ENCODE measurements at places on chromosomes 7 and 10.

DNA sequence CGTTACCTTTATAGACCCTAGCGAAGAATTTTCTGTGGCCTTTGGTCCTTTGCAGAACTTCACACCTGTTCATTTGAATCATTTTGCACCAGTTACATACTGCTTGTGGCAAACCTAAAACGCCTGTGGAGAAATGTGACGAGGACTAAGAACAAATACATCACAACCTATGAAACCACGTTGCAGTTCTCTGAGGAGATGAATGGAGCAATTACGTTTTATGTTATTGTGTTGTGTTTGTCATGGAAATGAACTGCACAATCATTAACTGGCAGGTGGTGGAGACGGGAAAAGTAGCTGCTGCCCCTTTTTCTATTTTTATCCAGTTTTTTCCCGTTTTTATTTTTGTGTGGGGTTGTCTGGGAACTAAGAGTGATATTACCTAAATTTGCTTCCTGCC lies 505.5 kb downstream of the SDK1 start:
- no peak for DNase-seq

DNA sequence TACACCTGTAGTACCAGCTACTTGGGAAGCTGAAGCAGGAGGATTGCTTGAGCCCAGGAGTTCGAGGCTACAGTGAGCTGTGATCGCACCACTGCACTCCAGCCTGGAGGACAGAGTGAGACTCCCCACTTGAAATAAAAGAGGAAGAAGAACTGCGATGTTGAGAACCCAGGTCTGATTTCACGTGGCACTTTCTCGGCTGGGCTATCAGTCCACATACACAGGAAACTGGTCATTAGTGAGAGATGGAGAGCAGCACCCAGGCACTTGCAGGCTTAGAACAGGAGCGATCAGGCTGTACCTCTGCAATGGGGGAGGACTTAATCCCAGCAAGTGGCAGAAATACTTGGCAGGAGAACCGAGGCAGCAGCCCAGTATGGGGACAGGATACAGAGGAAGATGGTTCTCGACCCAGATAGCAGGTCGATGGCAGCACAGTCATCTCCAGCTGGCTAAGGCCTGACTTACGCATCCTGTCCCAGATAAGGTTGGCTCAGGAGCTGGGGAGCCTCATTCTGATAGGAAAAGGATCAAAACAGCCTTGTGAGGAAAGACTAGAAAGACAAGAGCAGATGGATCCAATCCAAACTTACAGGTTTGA lies 487.7 kb upstream of the AUTS2 start:
- DNase-seq = no peak

GRCh38 chr10:10589540-10590303 lies 427.9 kb upstream of the CELF2 start:
- peak; percentile 2 for DNase-seq

GRCh38 chr10:131843089-131843595 lies 57.7 kb upstream of the PPP2R2D start:
- DNase-seq = no peak

GRCh38 chr7:24703296-24703695 lies 54.0 kb downstream of the GSDME start:
- DNase-seq = no peak

DNA sequence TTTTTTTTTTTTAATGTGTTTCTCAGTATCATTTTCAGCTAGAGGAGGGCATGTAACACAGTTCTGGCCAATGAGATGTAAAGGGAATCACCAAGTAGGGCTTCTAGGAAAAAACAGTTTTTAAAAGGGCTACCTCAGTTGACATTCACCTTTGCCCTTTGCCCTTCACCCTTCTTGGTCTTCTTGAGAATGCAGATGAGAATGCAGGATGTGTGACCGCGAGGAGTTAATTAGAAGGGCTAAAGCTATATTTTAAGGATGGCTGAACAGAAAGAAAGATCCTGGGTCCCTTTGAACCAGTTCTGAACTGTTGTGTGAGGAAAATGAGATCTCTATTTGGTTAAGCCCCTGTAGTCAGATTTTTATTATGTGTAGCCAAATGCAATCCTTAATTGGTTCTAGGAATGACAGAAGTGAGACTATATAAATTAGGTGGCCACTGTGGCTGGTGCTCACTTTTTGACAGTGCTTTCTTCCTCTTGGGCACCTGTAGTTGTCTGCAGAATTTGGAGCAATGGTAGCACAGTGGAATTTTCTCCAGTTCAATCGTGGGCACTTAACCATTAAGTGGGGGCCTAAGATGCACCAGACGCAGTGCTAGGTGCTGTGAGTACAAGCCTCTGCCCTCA lies 21.1 kb upstream of the TOMM7 start:
- DNase-seq = no peak

- no peak for DNase-seq
Measured at GRCh38 chr10:122170802-122171201, 100.3 kb upstream of the BTBD16 start.

GRCh38 chr7:116610721-116611120 lies 61.3 kb upstream of the MET start:
- DNase-seq = no peak

- no peak for DNase-seq
Measured at GRCh38 chr7:134366481-134366880, 49.8 kb upstream of the SLC35B4 start.

- no peak for DNase-seq
Measured at GRCh38 chr10:132981173-132981555, 38.8 kb upstream of the CFAP46 start.

DNA sequence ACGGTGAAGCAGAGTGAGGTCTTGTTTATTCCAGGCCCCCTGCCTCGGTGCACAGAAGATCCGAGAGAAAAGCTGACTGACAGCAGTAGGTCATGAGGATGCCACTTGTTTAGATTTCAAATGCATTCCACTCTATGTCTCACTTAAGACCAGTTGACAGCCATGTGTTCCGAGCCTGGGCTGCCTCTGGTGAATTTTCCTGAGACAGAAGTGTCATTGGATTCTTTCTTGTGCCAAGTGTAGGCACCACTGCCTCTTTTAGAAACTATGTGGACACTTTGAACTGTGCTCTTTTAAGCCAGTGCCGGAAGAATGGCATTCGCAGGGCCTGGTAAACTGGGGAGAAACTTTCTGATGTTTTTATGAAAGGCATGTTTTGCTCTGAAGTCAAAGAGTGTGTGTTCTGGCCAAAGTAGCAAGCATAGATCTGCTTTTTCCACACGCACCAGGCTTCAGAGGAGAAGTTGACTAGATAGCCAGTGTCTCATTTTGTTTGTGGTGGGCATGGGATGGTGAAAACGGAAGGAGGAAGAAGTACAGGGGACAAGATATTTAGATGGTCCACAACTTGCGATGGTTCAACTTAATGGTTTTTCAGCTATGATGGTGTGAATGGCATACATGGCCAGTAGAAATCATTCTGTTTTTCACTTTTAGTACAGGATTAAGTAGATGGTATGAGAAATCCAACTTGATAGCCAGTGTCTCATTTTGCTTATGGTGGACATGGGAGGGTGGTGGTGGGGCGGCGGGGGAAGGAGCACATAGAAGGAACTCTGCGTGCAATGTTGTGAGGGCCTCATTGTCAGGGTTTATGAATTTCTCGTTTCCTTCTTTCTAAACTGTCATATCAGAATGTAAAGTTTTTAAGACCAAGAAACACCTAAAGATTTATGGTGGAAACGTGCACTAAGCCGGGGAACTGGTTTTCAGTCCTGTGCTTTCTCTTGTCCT lies 41.5 kb downstream of the CYP17A1 start:
- DNase-seq = no peak

DNA sequence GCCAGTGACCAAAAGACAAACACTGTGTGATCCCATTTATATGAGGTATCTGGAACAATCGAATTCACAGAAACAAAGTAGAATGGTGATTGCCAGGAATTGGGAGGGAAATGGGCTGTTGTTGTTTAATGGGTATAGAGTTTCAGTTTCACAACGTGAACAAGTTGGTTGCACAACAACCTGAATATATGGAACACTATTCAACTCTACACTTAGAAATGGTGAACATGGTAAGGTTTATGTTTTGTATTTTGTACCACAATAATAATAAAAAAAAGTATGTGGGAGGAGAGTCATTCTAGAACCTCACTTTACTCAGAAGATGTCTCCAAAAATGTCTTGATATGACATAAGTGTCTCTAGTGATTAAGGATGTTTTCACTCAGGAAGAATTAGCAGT lies 85.2 kb upstream of the SGCE start:
- no peak for DNase-seq

GRCh38 chr7:22633954-22634474 lies 93.0 kb upstream of the IL6 start:
- no peak for DNase-seq

DNA sequence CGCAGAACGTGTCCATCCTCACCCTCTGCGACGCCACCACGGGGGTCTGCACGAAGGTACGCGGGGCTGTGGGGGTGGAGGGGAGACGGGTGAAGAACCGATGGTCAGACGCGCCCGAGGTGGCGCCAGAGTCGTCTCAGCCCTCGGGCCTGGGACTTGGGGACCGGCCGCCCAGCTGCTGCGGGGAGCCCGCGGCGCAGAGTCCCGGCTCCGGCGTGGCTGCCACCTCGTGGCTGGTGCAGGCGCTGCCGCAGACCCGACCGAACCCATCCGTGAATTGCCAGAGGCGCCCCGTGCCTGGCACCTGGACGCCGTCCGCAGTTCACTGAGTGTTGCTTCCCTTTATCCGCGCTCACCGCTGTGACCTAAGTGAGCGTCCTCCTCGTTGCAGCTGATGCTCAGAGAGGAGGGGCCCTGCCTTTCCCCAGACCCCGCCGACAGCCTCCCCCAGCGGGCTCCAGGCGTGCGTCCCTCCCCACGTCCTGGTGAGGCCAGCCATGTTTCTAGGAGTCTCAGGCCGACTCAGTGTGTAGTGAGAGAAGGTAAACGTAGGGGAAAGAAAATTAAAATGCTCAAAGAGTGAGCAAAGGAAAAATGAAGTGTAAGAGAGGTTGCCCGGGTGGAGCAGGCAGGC lies 208.7 kb downstream of the PAXIP1 start:
- DNase-seq = peak; percentile 15

DNA sequence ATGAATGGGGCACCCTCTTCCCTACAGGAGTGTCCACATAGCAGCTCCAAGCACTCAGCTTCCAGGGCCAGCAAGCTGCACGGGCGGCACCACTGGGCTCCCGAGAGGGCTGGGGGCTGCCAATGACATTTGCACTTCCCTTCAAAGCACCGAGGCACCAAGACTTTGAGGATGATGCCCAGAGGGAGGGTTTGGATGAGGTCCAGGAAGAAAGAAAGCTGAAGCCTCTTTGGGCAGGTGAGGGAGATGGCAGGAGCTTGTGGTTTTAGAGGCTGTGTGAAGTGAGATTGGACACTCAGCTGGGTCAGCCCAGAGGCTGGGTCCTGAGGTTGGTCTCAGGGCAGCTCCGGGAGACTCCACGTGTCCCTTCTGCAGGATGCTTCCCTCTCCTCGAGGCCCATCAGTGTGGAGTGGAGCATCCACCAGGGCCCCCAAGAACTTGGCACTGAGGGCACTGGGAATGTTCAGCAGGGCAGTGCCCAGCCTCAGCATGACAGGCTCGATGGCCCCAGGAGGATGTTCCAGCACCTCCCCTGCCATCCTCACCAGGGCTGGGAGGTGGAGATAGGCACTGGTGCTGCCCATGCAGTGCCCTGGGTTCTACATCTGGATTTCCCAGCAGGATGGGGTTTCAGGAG lies 54.9 kb upstream of the IGFBP3 start:
- no peak for DNase-seq

GRCh38 chr10:122363311-122363710 lies 11.2 kb upstream of the PLEKHA1 start:
- no peak for DNase-seq

DNA sequence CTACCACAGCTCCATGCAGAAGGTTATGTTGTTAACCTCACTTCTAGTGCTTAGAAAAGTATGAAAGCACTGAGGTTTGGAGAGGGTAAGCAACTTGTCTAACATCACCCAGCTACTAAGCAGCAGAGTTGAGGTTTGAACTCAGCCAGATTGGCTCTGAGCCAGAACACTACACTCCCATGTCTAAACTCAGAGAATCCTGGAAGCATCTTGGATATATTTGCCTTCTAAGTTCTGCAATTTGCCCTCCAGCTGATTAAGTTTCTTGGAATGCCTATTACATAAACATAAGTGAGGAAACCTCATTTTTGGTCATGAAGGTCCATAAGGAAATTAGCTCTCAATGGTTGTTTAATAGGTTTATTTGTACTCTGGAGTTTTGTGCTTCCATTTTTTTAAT lies 78.1 kb upstream of the PHYHIPL start:
- no peak for DNase-seq

DNA sequence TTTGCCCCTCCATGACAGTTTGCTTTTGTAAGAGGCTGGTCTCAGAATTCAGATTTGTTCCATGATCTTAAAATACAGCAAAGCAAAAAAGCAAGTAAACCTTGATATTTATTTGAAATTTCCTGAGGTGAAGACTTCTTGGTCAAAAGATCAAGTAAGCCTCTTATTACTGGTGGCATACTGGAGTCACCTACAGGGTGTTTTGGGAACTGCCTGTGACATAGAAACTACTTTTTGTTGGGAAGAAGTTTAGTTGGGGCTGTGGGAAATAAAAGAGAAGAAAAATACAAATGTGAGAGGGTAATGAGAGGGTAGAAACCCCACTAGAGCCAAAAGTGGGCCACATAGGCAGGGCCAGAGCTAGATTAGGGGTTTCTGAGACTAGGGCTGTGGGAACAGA lies 217.9 kb downstream of the OTUD1 start:
- no peak for DNase-seq

DNA sequence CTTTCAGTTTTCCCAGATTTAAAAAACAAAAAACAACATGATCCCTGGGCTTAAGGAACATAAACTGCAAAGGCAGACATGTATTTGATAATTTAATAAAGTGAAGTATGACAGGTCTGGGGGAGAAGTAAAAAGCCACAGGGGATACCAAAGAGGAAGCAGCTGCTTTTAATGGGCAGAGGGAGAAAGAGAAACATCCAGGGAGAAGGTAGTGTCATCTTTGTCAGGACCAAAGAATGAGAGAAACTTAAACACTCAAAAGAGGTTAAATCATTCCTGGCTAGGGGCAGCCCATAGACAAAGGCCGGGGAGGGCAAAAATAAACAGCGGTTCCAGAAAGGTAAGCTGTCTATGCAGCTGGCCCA lies 94.5 kb downstream of the GRB10 start:
- no peak for DNase-seq

DNA sequence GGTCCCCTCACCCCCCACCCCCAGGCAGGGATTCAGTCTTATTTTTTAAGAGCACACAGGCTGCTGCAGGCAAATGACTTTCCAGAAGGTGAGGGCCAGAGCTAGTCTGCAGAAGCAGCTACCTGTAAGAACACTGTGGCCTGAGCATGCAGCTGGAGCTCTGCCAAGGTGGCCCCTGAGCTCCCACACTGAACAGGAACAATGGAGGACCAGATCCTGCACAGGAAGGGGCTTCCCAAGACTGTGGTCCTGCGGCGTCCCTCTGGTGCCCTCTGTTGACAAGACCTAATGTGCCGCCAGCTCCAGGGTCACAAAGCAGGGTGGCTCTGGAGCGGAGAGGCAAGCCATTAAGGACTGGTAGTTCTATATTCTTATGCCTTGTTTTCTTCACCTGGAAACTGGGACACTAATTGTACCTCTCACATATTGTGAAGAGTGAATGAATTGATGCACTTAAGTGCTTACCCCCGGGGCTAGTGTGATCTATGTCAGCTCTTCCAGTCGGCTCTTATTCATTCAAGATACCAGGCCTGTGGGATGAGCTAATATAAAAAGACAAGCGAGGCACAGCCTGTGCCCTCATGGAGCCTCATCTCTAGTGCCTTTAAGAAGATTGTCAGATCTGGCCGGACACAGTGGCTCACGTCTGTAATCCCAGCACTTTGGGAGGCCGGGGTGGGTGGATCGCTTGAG lies 8.0 kb upstream of the BEND7 start:
- DNase-seq = peak; percentile 41

- DNase-seq = no peak
Measured at GRCh38 chr10:49082766-49083165, 32.6 kb downstream of the VSTM4 start.
